Activated CD8-positive, alpha-beta T cell treated with anti-CD3 and anti-CD28 coated beads for 36 hours (primary cell): ENCODE measurements at places on chromosomes 5 and 9. TPM values are rescaled to one million over a fixed set of nuclear protein-coding genes. Genes with fewer than 3 reads are reported as not detected.

The CKMT2 gene
- total RNA-seq = not detected

The ECM2 gene
- total RNA-seq = not detected

The GPR21 gene
- total RNA-seq = not detected

The SPINK6 gene
- not detected for total RNA-seq

The CD274 gene
- total RNA-seq = 13.7 TPM

DNA sequence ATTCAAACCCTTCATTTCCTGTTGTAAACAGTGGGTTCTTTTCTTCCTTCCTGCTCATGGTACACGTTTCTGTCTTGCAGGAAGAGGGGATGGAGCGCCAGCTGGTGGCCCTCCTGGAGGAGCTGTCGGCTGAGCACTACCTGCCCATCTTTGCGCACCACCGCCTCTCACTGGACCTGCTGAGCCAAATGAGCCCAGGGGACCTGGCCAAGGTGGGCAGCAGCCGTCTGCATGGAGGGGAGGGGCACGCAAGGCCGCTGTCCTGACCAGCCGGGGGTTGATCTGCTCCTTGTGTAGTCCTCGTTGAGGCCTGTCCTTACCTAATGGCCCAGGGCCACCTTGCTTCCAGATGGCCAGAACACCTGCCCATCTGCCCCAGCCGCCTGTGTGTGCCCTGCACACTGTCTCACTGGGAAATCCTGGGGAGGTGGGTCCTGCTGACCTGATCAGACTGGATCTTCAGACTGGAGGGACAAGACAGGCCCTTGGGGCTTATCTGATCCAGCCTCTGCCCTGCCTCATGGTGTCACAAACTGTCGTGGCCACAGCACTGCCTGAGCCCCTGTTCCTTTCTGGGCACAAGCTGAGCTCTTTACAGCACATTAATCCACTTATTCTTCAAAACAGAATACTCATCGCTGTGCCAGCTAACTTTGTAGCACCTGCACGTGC, 44.7 kb downstream of the LRSAM1 start:
- no peak overlapping the region for H3K4me3 ChIP-seq
- no peak overlapping the region for H3K27ac ChIP-seq
- H3K27me3 ChIP-seq = no peaks in the 10 kb centered on the region
- H3K36me3 ChIP-seq = no peaks in the 10 kb centered on the region
- H3K4me1 ChIP-seq = no peaks in the 10 kb centered on the region

GRCh38 chr5:139301808-139302499, 8.4 kb downstream of the MATR3 start:
- peaks cover 85% of the 10 kb centered on the region for H3K4me1 ChIP-seq
- H3K27ac ChIP-seq = peak overlapping the region; percentile 81
- no peak for DNase-seq
- no peaks in the 10 kb centered on the region for H3K27me3 ChIP-seq
- H3K4me3 ChIP-seq = peak overlapping the region; percentile 34

DNA sequence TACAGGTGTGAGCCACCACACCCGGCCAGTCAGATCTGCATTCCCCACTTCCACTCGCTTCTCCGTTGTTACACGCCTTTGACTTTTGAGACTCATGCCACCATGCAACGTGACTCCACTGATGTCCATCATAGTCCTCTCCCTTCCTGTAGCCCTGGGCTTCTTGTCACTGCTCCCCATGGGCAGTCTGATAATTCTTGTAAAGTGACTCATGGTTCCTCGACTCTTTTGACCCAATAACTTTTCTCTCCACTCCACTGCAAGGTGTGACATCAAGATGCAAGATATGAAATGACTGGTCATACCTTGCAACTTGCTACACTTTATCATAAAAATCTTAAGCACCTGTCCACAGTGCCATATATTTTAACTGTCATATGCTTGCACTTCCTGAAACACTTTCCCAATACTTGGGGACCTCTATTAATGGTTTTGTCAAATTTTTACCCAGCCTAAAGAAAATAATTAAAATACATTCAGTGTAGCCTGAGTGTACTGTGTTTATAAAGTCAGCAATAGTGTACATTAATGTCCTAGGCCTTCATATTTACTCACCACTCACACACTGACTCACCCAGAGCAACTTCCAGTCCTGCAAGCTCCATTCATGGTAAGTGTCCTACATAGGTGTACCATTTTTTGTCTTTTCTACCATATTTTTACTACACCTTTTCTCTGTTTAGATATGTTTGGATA, 18.6 kb upstream of the ANKRD18A start:
- H3K27me3 ChIP-seq = peaks cover 12% of the 10 kb centered on the region
- no peak for DNase-seq
- H3K27ac ChIP-seq = no peak overlapping the region
- no peaks in the 10 kb centered on the region for H3K36me3 ChIP-seq

GRCh38 chr9:89922099-89922498, 317.3 kb downstream of the GADD45G start:
- H3K27ac ChIP-seq = no peak overlapping the region
- peaks cover 28% of the 10 kb centered on the region for H3K4me1 ChIP-seq
- H3K4me3 ChIP-seq = no peak overlapping the region
- DNase-seq = no peak

- H3K4me3 ChIP-seq = no peak overlapping the region
- peaks cover 9% of the 10 kb centered on the region for H3K27me3 ChIP-seq
- H3K36me3 ChIP-seq = no peaks in the 10 kb centered on the region
- no peak overlapping the region for H3K27ac ChIP-seq
- DNase-seq = no peak
Measured at GRCh38 chr5:14204785-14205321, 61.7 kb downstream of the TRIO start.

DNA sequence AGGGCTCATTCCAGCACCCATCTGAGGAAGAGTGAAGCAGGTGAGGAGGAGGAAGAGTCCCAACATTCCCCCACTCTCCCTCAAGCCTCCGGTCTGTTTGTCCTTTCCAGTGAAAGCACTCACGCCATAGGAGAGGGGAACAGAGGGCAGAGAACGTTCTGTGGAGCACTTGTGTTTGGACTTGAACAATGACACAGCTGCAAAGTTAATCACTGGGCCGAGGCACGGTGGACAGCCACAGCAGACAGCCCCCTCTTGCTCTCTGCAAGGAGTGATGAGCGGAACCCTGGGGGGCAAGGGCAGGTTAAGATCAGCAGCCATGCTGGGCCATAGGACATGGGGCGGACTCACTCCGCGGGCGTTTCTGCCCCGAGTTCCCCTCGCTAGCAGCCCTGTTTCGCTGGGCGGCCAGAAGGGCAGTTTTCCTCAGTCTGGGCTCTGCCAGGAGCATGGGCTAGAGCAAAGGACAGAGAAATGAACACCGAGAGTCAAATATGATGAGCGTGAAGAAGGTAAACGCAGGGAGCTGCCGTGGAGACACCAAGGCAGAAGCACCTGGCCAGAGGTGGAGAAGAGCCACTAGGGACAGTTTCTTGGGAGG, 185.7 kb downstream of the GAPVD1 start:
- no peak overlapping the region for H3K27ac ChIP-seq
- peaks cover 2% of the 10 kb centered on the region for H3K36me3 ChIP-seq
- no peak for DNase-seq
- H3K27me3 ChIP-seq = no peaks in the 10 kb centered on the region
- H3K4me1 ChIP-seq = no peaks in the 10 kb centered on the region

DNA sequence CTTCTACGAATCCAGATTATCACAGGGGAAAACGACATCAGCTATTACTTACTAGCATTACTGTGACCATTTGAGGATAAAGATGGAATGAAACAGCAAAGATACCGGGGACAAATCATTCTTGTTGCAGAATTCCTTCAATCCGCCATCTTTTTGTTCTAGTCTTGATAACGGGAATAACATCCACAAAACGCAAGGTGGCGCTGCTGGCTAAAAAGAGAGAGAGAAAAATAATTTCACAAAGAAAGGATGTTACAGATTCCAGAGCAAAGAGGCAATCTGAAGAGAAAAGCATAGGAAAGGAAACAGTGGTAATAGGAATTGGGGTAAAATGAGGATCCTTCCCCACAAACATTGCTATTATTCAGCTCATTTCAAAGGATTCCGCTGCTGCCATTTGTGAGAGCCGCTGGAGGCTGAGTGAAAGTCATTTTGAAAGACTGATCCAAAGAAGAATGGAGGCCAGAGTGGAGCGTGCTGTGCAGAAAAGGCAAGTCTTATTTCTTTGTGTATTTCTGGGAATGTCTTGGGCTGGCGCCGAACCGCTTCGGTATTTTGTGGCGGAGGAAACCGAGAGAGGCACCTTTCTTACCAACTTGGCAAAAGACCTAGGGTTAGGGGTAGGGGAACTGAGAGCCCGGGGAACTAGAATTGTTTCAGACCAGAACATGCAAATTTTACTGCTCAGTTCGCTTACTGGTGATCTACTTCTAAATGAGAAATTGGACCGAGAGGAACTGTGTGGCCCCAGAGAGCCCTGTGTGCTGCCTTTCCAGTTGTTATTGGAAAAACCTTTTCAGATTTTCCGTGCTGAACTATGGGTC, at the start of gene PCDHB7:
PCDHB7 (plus strand) TSS at position 264 of the 824 bp plus-strand sequence; CDS start at position 456, 192 bp downstream.
- DNase-seq = peak; percentile 26
- no peak within 1 kb of the TSS for H3K27ac ChIP-seq
- H3K4me3 ChIP-seq = no peak within 1 kb of the TSS
- H3K36me3 ChIP-seq = peaks cover 5% of the 10 kb centered on the region
- peaks cover 35% of the 10 kb centered on the region for H3K27me3 ChIP-seq
- peaks cover 4% of the 10 kb centered on the region for H3K4me1 ChIP-seq

DNA sequence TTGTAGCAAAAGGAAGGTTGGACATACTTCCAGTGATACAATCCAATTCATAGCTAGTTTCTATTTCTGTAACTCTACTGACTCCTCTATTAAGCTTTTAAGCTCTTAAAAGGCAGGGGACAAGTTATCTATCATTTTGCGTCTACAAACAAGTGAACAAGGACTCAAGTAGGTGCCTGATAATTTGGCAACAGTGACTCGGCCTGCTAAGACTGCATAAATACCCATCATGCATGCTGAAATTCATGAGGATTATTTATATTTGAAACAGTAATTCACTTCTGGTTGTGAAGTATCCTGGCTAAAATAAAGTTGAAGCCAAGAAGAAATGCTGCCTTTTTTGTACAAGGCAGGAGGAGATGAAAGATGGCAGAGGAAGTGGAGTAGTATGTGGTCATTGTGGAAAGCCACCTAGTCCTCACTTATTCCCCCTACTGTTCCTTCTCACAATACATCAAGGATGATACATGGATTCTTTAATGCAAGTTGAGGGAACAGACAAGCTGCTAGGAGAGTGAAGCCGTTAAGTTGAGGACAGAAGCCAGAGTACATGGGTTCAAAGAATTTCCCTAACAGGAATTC, 74.0 kb downstream of the MRPS27 start:
- no peak overlapping the region for H3K4me3 ChIP-seq
- peaks cover 10% of the 10 kb centered on the region for H3K36me3 ChIP-seq
- no peaks in the 10 kb centered on the region for H3K27me3 ChIP-seq
- no peak for DNase-seq

- H3K36me3 ChIP-seq = no peaks in the 10 kb centered on the region
- H3K27me3 ChIP-seq = no peaks in the 10 kb centered on the region
- no peak overlapping the region for H3K27ac ChIP-seq
Measured at GRCh38 chr5:165504674-165505073, 1999.3 kb downstream of the MAT2B start.

DNA sequence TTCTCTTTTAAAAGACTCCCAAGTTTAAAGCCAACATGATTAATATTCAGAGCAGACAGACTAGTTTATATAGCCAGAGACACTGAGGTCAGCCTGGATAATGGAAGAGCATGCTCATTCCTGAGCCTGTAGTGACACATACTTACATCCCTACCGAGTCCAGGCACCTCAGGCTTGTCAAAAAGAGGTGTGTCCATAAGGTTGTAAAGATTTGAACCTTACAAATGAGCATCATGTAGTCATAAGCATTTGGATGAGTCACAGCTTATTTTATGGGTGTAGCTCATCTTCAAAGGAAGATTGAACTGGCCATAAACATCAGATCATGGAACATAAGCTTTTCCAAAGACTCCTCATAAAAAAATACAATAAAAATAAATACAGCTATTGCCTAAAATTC, 333.5 kb downstream of the EFNA5 start:
- DNase-seq = no peak
- H3K36me3 ChIP-seq = no peaks in the 10 kb centered on the region
- H3K4me1 ChIP-seq = no peaks in the 10 kb centered on the region
- no peak overlapping the region for H3K27ac ChIP-seq
- H3K27me3 ChIP-seq = peaks cover 1% of the 10 kb centered on the region

GRCh38 chr9:123453076-123453667, 97.2 kb downstream of the CRB2 start:
- no peak overlapping the region for H3K4me3 ChIP-seq
- no peaks in the 10 kb centered on the region for H3K27me3 ChIP-seq
- H3K4me1 ChIP-seq = no peaks in the 10 kb centered on the region

- peaks cover 3% of the 10 kb centered on the region for H3K4me1 ChIP-seq
- H3K36me3 ChIP-seq = no peaks in the 10 kb centered on the region
- DNase-seq = no peak
- no peak overlapping the region for H3K4me3 ChIP-seq
- peaks cover 4% of the 10 kb centered on the region for H3K27me3 ChIP-seq
- H3K27ac ChIP-seq = no peak overlapping the region
Measured at GRCh38 chr9:76610011-76610352, 151.0 kb downstream of the GCNT1 start.

- peaks cover 3% of the 10 kb centered on the region for H3K36me3 ChIP-seq
- H3K27ac ChIP-seq = no peak overlapping the region
- H3K27me3 ChIP-seq = no peaks in the 10 kb centered on the region
- H3K4me3 ChIP-seq = no peak overlapping the region
- DNase-seq = no peak
Measured at GRCh38 chr5:168382421-168382820, 91.0 kb downstream of the WWC1 start.

DNA sequence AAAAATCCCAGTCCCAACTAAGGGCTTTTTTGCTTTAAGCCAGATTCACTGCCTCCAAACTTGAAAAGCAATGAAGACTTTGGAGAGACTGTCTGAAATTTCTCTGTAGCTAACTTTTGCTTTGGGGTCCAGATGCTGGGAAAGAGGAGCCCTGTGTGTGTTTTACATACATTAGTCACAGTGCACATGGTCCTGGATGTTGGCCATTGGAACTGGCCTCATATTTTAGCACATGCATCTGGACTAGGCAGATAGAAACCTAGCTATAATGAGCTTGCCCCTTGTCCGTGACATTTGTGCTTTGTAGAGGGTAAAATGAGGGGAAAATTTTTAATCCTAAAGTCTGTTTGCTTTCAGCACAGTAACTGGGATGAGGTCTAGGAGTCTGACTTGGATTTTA, 421.7 kb downstream of the CDK5RAP2 start:
- DNase-seq = no peak
- no peaks in the 10 kb centered on the region for H3K36me3 ChIP-seq
- H3K4me3 ChIP-seq = no peak overlapping the region
- H3K27ac ChIP-seq = no peak overlapping the region
- H3K27me3 ChIP-seq = no peaks in the 10 kb centered on the region
- H3K4me1 ChIP-seq = no peaks in the 10 kb centered on the region
